ENCODE measurements at places on chromosomes 16 and 17.

GRCh38 chr17:3688027-3688553, 7.9 kb downstream of the P2RX5 start:
- DNase-seq = no peak

- DNase-seq = no peak
These were observed 7.3 kb downstream of the ACACA start for GRCh38 chr17:37399265-37399803.

DNA sequence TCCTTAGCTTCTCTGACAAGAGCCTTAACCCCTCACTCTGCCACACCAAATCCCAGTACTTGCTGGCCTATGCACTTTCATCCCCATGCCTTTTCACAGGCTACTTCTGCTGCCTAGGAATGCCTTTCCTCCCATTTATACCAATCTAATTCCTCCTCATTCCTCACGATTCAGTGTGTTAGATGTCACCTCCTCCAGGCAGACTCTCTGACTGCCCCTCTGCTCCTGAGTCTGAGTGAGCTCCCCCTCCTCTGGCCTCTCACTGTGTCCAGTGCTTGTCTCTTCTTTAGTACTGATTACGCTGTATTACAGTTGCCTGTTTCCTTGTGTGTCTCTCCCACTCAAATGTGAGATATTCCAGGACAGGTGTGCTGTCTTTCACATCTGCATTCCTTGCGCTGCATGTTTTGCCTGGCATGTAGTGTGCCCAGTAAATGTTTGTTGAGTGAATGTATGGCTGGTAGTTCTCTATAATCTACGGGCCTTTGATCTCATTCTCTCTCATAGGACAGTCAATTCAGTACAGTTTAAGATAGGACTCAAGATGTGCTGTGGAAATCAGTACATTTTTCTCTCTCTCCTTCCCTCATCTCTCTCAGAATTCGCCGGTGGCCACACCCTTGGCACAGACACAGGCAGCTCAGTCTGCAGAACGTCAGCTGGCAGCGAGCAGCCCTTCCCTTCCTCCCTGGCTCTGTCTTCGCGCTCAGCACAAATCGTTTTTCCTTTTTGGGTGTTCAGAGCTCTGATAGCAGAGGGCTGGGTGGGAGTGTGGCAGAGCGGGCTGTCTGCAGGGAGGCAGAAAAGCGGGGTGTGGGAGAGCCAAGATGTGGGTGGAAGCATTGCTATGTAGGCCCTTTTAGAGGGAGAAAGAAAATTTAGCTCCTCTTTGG, 18.5 kb downstream of the ARL4D start:
- DNase-seq = no peak

GRCh38 chr17:229709-230394, 48.4 kb upstream of the DOC2B start:
- DNase-seq = no peak

GRCh38 chr17:48160177-48161081, 52.9 kb downstream of the SNX11 start:
- no peak for DNase-seq

DNA sequence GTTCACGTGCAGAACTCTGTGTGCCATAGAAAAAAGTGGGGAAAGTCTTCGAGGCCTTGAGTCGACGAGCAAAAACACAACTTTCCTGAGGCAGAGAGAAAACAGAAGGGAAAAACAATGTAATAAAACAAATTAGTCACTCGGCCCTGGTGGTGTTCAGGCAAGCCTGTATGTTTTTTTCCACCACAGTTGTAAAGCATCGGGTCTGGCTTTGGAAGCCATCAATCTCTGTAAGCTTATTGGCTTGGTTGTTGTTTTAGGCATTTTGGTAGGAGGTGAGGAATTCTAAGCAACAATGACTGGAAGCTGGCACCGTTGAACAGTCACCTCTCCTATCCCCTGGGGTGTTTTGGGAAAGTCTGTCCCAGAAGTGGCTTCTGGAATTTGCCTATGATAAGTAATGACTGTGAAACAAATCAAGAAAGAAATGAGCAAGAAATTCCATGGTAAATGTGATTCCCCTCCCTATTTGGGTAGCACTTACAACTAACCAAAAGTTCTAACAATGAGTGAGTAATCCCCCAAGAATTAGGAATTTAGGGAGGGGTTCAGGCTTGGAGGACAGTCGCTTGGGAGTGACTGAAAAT, 2.8 kb downstream of the CDH13 start:
- DNase-seq = no peak

DNA sequence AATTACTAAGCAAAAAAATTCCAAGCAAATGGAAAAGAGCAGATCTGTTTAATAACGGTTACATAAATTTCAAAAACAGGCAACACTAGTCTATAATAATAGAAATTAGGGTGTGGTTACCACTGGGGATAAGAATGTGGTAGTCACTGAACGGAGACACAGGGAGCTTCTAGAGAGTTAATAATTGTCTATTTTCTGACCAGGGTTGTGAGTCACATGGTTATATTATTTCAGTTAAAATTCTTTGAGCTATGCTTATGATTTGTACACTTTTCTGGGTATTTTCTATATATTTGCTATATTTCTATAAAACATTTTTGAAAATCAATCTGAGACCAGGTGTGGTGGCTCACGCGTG, 433.9 kb upstream of the MAF start:
- no peak for DNase-seq

- no peak for DNase-seq
These were observed 18.7 kb upstream of the ARHGAP17 start for GRCh38 chr16:25033852-25034251.

DNA sequence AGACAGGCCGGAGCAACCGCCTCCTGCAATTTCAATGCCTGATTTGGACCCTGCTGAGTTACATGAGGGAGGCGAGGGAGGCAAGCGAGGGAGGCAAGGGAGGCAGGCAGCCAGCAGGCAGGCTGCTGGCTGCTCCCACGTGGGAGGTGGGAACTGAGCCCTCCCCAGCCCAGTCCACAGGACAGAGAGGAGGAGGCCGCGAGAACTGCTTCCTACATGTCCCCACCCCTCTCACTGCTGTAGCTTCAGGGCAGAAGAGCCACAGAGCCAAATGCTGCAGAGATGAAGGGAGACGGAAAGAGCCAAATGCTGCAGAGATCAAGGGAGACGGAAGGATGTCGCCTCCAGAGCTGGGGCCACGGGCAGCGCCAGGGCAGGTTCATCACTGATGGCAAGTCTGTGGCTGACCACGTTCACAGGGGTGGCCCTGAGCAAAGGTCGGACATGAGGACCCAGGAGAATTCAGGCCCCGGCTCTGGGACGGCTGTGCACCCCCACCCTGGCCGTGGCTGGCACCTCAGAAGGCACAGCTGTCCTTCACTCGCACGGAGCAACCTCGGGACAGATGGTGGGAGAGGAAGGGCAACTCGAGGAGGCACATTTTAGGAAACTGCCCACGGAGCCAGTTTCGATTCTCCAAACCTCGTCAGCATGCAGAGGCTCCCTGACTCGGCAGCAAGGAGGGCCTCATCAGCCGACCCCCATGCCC, 21.5 kb downstream of the RPH3AL start:
- DNase-seq = no peak

GRCh38 chr16:71915350-71915749, 20.0 kb downstream of the IST1 start:
- DNase-seq = no peak

- no peak for DNase-seq
These were observed 332.0 kb downstream of the BCAS3 start for GRCh38 chr17:61009663-61010062.

DNA sequence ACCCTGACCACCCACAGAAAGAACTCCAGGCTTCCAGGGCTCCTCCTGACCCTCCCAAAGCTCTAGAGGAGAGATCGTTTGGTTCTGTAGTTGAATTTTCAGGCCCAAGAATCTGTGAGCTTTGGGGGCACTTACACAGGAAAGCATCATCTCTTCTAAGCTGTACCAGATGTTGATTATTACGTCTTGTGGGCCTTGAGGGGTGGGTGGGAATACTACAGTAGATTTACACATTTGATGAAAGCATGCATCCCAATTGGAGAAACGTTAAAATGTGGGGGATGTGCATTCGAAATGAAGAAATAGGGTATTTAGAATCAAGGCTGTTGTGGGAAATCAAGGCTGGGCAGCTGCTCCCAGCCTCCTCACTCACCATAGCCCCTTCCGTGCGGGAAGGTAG, 61.9 kb downstream of the MGAT5B start:
- DNase-seq = no peak

- DNase-seq = no peak
These were observed 825 bp downstream of the METTL9 start for GRCh38 chr16:21600031-21600773.

DNA sequence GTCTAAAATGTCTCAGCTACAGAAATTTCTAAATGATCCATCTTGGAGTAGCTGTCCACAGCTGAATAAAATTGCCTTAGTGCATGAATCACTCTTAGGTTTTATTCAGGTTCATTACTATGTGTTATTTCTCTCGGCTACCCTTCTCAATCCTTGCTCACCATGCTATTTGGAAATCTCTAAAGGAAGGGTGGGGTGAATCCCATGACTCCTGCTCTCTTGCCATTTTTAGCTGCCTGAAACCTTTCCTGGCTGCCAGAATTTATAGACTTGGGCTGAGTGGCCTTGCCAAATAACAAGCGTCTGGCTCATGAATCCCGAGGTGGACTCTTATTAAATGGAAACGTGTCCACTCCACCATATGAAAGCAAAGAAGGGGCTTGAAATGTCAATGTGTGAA, 936.1 kb upstream of the SOX9 start:
- no peak for DNase-seq

DNA sequence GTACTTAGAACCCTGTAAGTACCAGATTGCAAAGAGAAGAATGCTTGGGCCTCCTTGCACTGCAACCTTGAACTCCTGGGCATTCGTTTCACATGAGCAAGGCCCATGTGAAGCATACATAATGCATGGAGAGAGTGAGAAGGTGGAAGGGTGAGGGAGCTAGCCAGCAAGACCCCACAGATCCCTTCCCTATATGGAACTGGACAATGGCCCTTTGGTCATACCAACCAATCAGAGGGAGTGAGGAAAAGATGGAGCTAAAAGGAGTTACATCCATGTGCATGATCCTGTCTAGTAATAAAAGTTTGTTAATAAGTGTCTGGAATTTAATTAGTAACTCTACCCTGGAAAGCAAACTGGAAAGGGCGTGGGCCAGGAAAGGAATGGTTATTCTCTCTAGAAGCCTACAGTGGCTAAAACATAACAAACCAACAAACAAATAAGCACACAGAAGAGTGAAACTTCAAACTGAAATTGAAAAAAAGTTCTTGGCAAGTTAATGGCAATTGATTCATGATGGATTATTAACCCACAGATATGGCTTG, 29.6 kb downstream of the DNAH3 start:
- no peak for DNase-seq

DNA sequence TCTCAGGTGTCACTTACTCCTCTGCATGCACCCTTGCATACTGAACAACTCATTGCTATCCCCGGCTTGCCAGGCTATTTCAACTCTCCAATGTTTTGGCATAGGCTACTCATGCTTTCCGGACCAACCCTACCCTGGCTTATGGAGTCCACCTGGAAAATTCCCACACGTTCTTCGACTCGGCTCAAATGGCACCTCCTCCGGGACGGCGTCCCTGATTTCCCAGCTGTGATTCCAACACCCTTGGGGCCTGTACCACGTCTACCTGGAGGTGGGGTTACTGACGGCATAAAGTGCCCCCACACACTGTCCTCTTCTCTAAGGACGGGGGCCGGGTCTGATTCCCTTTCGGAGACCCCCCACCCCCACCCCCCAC, 498 bp downstream of the SMYD4 start:
- DNase-seq = no peak

DNA sequence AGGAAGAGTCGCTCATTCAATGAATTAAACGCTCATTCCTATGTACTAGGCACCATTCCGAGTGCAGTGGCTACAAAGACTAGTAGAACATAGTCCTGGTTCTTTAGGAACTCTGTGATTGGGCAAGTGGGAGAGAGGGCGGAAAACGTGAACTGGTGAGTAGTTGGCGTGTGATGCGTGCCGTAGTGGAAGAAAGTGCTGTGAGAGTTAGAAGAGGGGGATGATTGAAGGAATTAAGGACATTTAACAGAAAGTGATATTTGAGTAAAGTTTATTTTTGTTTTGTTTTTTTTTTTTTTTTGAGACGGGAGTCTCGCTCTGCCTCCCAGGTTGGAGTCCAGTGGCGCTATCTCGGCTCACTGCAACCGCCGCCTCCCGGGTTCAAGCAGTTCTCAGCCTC, 7.9 kb upstream of the SLFN14 start:
- peak; percentile 31 for DNase-seq

- DNase-seq = no peak
These were observed 13.5 kb downstream of the EEF2K start for GRCh38 chr16:22219389-22220068.

DNA sequence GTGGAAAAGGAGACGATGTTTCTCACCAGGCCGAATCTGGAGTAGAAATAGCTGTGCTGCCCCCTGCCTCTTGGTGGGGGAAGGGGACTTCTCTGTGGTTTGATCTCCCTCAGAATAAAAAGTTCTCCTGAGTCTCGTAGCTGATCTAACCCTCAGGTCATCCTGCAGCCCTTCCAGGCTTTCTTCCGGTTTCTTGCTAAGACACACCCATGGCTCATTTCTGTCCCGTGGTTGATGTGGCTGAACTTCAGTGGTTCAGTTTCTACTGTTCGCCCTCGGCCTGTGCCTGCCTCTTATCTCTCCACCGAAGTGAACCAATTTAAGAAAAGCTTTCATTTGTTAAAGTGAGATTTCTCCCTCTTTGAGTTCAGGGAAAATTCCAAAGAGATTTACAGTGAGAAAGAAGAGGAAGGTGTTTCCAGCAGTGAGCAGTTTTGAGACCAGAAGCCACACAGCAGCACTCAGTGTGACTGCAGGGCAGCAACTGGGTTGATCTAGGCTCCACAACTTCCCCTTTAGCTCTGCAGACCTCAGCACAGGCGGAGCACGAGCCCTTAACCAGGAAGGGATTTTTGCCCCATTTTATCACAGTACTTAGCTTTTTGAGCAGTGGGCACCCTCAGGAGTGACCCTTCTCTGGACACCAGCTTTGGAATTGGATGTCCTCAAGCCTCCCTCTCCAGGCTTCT, 34.9 kb upstream of the CACNG5 start:
- no peak for DNase-seq

- no peak for DNase-seq
These were observed 290.6 kb upstream of the CCL2 start for GRCh38 chr17:33964344-33964979.

GRCh38 chr16:85126705-85127378, 14.6 kb upstream of the CIBAR2 start:
- DNase-seq = peak; percentile 17
